CD4-positive, alpha-beta memory T cell (primary cell): ENCODE measurements at places on chromosomes 3 and 15.

DNA sequence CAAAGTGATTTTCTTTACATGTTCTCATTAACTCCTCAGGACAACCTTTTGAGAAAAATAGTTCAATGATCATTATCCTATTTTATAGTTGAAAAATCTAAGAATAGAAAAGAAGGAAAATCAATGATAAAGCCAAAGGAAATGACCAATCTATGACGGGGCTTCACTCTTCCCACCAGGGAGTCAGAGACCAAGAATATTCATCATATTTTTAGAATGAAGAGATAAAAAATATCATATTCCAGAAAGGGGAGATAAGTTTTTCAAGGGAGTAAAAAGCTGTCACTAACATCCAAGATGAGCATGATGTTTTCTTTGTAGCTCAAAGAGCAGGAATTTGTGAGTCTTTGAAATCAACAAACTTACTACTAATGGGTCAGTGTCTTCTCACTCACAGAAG is 71.5 kb upstream of the LPP start:
- no peak for DNase-seq
- H3K27ac ChIP-seq, result no peak overlapping the region
- H3K27me3 ChIP-seq, result no peaks in the 10 kb centered on the region
- H3K4me3 ChIP-seq, result no peak overlapping the region
- no peaks in the 10 kb centered on the region for H3K4me1 ChIP-seq

DNA sequence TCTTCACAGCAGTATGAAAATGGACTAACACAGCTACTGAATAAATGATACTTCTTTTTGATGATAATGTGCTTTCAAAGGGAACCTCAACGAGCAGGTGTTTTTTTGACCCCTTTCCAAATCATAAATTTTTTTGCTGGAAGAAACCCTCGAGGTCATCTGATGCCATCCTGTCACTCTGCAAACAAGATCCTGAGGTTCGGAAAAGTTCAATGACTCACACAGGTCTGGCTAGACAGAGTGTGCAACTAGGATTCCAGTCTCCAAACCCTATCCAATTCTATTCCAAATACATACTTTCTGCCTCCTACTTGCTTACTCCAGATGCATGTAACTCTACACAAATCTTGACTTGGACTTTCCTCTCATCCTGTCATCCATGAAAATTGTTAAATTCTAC is 124.7 kb downstream of the NEDD4 start:
- no peaks in the 10 kb centered on the region for H3K36me3 ChIP-seq
- H3K4me1 ChIP-seq, result no peaks in the 10 kb centered on the region
- H3K4me3 ChIP-seq, result no peak overlapping the region
- DNase-seq, result no peak
- no peak overlapping the region for H3K27ac ChIP-seq
- H3K27me3 ChIP-seq, result no peaks in the 10 kb centered on the region

DNA sequence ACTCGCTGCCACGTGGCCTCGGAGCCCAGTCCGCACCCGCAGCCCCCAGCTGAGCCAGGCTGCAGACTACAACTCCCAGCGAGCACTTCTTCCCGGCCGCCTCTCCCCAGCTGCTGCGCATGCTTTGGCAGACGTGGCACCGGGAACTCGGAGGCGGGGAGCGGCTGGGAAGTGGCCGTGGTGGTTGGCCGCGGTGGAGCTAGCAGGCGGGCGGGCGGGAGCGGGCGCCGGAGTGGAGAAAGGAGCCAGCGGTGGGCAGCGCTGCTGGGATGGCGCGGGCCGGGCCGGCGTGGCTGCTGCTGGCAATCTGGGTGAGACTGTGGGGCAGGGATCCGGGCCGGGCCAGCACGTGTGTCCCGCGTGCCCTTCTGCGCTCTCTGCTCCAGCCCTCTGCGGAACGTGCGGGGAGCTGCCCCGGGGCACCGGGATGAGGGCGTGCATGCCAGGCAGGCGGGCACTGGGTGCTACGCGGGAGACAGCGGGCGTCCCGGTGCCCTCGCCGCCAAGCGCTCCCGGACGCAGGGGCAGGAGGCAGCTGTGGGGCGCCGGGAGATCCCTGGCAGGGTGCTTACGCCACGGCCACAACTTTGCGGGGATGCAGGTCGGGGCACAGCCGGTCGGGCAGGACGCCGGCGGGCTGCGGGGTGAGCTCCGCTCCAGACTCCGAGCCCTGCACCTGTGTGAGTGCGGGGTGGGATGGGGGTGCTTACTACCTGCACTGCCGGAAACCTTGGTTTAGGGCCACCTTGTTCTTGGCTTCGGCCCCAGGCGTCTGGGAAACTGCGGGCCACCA is at the start of gene PDIA5:
Gene PDIA5 (plus strand): TSS at position 130 of the 793 bp plus-strand sequence. CDS start 140 bp downstream, at position 270.
- H3K27ac ChIP-seq, result no peak within 1 kb of the TSS
- H3K27me3 ChIP-seq, result no peaks in the 10 kb centered on the region
- no peaks in the 10 kb centered on the region for H3K36me3 ChIP-seq
- peak; percentile 20 for DNase-seq
- H3K4me1 ChIP-seq, result peaks cover 8% of the 10 kb centered on the region

GRCh38 chr15:48794697-48795134 is 16.2 kb downstream of the CEP152 start:
- H3K27ac ChIP-seq, result no peak overlapping the region
- DNase-seq, result no peak
- H3K36me3 ChIP-seq, result peaks cover 5% of the 10 kb centered on the region
- H3K27me3 ChIP-seq, result no peaks in the 10 kb centered on the region
- no peak overlapping the region for H3K4me3 ChIP-seq
- H3K4me1 ChIP-seq, result peaks cover 4% of the 10 kb centered on the region

DNA sequence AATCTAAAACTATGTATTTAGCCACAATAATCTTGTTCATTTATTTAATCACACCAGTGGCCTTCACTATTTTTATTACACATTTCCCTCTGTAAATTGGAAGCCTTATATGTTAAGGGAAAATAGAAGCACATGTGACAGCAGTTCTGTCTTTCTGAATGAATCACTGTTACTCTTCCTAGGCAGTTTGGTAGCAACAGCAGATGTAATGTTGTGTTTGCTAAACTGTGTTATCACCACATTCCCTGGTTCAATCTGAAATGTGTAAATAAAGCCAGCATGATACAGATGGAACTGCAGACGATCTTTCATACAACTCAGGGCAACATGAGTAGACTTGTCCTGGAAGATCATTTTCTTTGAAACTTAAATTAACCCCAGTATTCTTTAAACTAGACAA is 220.1 kb downstream of the MCTP2 start:
- H3K4me3 ChIP-seq, result no peak overlapping the region
- H3K36me3 ChIP-seq, result no peaks in the 10 kb centered on the region
- no peak overlapping the region for H3K27ac ChIP-seq
- no peaks in the 10 kb centered on the region for H3K27me3 ChIP-seq
- DNase-seq, result no peak
- H3K4me1 ChIP-seq, result no peaks in the 10 kb centered on the region

- no peak overlapping the region for H3K4me3 ChIP-seq
- no peaks in the 10 kb centered on the region for H3K4me1 ChIP-seq
- DNase-seq, result no peak
Measured at GRCh38 chr3:191414732-191415131, 46.2 kb upstream of the PYDC2 start.

- no peak overlapping the region for H3K27ac ChIP-seq
- DNase-seq, result no peak
- no peaks in the 10 kb centered on the region for H3K27me3 ChIP-seq
- H3K4me1 ChIP-seq, result no peaks in the 10 kb centered on the region
- no peak overlapping the region for H3K4me3 ChIP-seq
Measured at GRCh38 chr3:108001457-108001856, 89.4 kb downstream of the CD47 start.

GRCh38 chr15:64754663-64755426 is 20.5 kb downstream of the RBPMS2 start:
- no peak overlapping the region for H3K4me3 ChIP-seq
- no peaks in the 10 kb centered on the region for H3K36me3 ChIP-seq
- DNase-seq, result no peak
- H3K27ac ChIP-seq, result no peak overlapping the region
- no peaks in the 10 kb centered on the region for H3K27me3 ChIP-seq

DNA sequence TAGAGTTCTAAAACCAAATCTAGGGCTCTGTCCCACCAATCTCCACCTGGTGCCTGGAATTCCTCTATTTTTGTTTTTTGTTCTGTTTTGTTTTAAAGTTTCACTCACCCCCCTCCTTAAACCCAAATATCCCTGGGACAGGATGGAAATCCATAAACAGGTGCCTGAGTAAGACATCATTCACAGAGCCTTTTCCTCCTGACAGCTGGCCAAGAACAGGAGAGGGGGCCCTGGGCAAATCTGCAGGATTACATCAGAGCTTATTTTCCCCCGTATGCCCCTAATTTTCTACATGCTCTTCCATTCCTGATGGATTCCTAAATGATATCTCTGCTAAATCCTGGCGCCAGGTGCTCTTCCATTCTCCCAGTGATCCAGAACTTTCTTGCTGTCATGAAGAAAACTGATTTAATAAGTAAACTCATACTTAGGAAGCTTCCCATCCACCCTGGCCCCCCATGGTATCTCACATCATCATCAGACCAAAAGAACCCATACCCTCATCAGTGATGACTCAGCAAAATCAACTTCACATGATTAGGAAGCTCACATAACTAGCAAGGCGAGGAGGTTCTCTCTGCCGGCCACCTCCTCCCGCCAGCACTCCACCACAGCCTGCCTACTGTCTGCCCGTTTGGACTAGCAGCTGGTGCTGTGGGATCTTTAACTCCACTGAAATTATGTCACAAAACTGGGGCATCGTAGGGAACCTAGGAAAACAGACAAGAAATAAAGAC is 61.0 kb downstream of the LIPC start:
- H3K4me3 ChIP-seq, result no peak overlapping the region
- peaks cover 10% of the 10 kb centered on the region for H3K4me1 ChIP-seq
- H3K36me3 ChIP-seq, result no peaks in the 10 kb centered on the region
- no peak for DNase-seq

- no peak for DNase-seq
- H3K36me3 ChIP-seq, result no peaks in the 10 kb centered on the region
- H3K27ac ChIP-seq, result no peak overlapping the region
- H3K4me3 ChIP-seq, result no peak overlapping the region
Measured at GRCh38 chr15:80915472-80915871, 74.1 kb downstream of the MESD start.

DNA sequence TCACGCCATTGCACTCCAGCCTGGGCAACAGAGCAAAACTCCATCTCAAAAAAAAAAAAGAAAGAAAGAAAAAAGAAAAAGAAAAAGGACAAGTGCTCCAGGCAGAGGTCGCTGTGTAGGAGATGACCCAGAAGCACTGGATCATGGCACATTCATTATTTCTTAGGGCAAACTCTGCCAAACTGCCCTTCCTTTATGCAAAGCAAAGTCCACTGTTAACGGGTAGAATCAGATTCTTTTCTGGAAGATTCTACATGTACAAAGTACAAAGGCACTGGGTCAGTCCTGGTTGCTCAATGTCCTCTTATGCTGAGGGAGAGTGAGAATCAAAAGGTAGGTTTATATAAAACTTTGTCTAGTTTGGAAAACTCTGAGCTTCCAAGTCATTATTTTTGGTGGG is 144.9 kb downstream of the FEZF2 start:
- no peak overlapping the region for H3K27ac ChIP-seq
- no peaks in the 10 kb centered on the region for H3K36me3 ChIP-seq
- H3K4me3 ChIP-seq, result no peak overlapping the region
- no peaks in the 10 kb centered on the region for H3K27me3 ChIP-seq
- DNase-seq, result no peak
- H3K4me1 ChIP-seq, result no peaks in the 10 kb centered on the region

DNA sequence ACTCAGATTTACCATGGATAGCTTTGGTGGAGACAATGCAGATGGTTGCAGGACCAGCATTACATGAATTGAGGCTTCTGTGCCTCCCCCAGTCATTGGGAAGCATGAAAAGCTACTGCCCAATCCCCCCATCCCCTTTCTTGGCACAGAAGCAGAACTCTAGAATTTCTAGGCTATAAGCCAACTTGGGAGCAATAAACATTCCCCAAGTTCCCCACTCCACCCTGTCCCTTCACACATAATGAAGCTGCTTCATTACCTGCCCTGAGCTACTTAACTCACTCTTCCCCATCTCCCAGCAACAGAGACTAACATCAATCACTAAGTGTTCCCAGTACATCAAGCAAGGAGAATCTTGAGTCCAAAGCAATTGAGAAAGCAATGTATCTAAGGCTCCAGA is 164.5 kb downstream of the RORA start:
- H3K27me3 ChIP-seq, result no peaks in the 10 kb centered on the region
- H3K4me3 ChIP-seq, result no peak overlapping the region
- no peak overlapping the region for H3K27ac ChIP-seq
- DNase-seq, result no peak

DNA sequence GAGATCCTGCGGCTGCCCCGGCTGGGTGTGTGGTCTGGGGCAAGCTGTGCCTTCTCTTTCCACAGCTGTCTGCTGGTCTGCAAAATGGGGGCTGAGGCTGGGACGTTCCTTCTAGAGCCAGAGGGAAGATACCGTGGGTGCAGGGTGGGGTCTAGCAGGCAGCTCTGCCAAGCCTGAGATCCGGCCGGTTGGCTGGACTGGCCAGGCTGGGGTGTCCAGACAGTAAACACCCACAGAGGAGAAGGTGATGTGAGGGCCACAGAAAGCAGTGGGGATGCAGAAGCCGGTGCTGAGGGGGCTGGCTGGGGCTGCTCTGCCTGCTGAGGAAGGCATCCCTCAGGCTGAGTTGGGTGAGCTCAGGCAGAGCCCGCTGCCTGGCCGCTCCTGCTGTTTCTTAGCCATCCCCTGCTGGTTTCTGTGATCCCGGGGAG is 46.1 kb downstream of the FBLN2 start:
- H3K4me1 ChIP-seq, result no peaks in the 10 kb centered on the region
- no peak overlapping the region for H3K4me3 ChIP-seq

GRCh38 chr15:86645925-86646500 is 566.3 kb downstream of the AGBL1 start:
- H3K36me3 ChIP-seq, result no peaks in the 10 kb centered on the region
- H3K27me3 ChIP-seq, result no peaks in the 10 kb centered on the region
- no peak for DNase-seq
- peaks cover 10% of the 10 kb centered on the region for H3K4me1 ChIP-seq
- no peak overlapping the region for H3K27ac ChIP-seq

DNA sequence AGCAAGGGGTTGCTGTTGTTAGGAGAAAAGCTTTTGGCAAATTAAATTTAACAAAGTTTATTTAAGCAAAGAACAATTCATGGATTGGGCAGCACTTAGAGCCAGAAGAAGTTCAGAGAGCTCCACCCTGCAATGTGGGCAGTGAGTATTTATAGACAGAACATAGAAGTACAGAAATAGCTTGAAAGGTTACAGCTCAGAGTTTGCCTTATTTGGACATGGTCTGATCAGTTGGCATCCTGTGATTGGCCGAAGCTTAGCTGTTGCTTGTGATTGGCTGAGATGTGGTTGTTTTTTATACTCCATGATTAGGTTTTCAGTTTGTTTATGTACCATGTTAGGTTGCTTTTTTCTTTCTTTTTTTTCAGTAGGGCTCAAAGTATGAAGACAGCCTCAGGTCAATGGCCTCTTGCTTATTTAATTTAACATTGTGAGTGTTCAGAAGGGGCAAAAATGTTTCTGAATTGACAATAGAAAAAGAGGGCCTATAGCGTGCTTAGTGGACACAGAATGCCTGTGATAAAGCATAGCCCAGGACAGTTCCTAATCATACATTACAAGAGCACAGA is 293.8 kb downstream of the IGSF11 start:
- DNase-seq, result no peak
- no peaks in the 10 kb centered on the region for H3K4me1 ChIP-seq
- no peaks in the 10 kb centered on the region for H3K36me3 ChIP-seq

GRCh38 chr15:58987036-58987435 is 427 bp upstream of the RNF111 start:
- H3K4me1 ChIP-seq, result peaks cover 39% of the 10 kb centered on the region
- no peaks in the 10 kb centered on the region for H3K27me3 ChIP-seq
- peaks cover 5% of the 10 kb centered on the region for H3K36me3 ChIP-seq
- DNase-seq, result no peak
- H3K27ac ChIP-seq, result peak overlapping the region; percentile 89
- H3K4me3 ChIP-seq, result peak overlapping the region; percentile 92
